ENCODE measurements at places on chromosomes 5 and 9.

GRCh38 chr5:139079991-139080610, 118.1 kb downstream of the SIL1 start:
- DNase-seq = no peak

DNA sequence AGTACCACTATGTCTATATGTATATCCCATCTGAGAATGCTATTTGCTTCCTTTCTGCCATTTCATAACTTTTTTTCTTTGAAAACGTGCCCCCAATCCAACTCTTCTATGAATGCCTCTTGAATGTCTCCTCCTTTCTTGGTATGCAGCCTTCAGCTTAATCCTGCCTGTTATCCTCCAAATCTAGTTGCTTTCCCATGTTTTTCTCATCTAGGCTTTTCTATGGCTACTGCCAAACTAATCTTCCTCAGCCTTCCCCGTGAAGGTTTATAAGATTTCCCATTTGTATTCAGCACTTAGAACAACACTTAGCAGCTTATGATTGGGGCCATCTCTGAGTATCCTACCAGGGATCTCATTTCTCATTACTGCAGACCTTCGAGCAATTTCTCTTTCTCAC, 2.5 kb downstream of the TGFBR1 start:
- DNase-seq = no peak

DNA sequence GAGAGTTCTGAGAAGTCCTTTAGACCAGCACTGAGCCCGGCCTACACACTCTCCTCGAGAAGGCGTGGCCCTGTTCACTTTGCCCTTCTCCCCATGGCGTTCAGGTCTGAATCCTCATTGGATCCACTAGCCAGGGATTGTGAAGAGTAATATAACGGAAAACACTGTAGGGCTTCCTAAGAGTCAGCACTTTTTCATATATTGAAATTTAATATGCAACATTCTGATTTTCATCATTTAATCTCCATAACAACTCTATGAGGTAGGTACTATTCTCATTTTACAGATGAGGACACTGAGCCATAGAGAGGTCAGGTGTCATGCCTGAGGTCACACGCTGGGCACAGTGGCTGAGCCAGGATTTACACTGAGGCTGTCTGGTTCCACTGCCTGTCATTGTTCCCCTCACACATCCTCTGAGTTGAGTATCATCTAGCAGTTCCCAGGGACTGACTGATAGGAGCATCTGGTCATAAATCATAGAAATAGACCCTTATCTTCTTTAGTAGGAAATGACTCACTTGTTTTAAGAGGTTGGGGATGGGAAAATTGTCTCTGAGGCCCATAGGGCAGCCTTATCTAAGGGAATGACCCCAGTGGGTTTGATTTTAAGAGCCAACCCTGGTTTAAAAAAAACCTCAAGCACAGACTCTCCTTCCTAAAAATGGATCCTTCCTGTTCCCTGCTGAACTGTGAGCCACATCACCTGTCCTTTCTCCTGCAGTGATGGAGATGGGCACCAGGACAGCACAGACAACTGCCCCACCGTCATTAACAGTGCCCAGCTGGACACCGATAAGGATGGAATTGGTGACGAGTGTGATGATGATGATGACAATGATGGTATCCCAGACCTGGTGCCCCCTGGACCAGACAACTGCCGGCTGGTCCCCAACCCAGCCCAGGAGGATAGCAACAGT, 41.2 kb downstream of the THBS4 start:
- DNase-seq = peak; percentile 40

DNA sequence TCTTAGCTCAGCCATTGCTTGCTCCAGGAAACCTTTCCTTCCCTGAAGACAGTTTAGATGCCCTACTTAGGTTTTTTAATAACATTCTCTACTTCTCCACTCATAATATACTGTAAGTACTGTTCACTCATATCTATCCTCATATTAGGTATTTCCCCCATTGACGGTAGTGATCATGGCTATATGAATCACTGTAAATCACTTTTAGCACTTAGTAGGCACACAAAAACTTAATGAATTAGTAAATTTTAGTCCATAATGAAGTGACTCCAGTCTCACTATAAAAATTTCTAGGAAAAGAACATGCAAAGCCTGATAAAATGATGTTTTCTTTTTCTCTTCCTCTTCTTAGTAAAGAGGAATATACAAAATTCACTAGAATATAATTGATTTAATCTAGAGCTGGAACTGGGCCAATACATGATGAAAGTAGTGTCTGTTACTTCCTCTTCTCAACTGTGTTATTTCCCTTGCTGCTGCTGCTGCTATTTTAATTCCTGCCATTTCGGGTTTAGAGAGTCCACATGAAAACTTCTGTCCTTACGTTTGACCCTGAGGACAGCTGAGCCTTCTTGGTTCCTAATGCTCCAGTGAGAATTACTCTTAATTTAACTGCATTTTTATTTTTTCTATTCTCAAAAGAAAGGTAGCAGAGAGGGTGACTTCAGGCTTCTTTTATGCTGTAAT, 73.5 kb downstream of the LNPEP start:
- DNase-seq = peak; percentile 8

GRCh38 chr9:92151691-92152393, 36.6 kb upstream of the SPTLC1 start:
- DNase-seq = peak; percentile 53

DNA sequence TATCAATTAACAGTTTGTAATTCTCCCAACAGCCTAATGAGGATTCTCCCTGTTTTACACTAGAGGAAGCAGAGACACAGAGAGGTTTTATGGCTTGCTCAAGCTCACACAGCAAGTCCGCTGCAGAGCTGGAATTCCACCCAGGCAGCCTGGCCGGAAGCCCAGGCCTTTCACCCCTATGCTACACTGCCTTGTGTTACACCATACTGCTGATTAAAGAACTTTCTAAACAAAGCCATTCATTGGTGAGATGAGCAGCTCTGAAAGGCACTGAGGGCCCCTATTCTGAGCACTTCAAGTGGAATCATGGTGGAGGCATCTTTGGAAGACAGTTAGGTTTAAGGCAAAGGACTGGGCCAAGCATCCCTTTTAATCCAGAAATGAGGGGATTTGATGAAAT, 14.7 kb upstream of the LARP1 start:
- DNase-seq = no peak

GRCh38 chr9:89022902-89023301, 31.6 kb downstream of the S1PR3 start:
- DNase-seq = no peak

GRCh38 chr9:114344692-114345091, 15.0 kb downstream of the ORM2 start:
- no peak for DNase-seq

GRCh38 chr9:133263557-133263956, 11.4 kb downstream of the ABO start:
- no peak for DNase-seq

DNA sequence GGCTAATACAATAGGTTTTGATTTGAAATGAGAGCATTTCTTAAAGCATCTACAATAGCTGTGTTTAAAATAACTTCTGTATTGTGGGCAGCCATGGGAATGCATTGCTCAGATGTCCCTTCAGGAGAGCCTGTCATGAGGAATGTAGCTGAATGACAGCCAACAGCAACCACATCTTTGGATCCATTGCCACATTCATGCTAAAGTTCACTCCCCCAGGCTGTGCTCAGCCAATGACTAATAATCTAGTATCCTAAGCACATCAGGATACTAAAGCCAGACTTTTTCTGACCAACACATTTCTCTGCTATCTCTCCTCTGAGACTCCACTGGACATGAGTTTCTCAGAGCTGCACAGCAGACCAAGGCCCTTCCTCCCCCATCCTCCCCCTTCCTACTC, 45.5 kb downstream of the HTR1A start:
- DNase-seq = no peak

GRCh38 chr9:87567001-87567400, 69.3 kb downstream of the DAPK1 start:
- no peak for DNase-seq

GRCh38 chr5:125261505-125262250, 515.2 kb upstream of the ZNF608 start:
- no peak for DNase-seq

DNA sequence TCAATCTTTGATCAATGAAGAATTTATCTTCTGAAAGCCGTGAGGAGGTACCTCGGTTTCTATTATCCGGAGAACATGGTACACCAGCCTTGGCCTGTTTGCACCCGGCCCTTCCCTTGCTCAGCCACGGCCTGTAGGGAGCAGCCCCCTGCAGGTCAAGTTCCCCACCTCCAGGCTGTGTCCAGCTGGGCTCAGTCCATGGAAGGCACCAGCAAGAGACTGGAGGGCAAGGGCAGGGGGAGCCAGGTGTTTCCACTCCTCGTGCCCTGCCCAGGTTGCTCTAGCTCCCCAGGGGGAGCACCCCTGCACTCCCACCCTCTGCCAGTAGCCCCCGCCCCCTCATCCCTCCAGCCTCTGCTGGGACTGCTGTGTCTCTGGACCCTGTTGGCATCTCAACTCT, 87.3 kb upstream of the ADAMTS2 start:
- no peak for DNase-seq

- peak; percentile 4 for DNase-seq
Observed at GRCh38 chr5:44178414-44178813, 210.8 kb downstream of the FGF10 start.

GRCh38 chr5:180007582-180007981, 64.0 kb downstream of the RNF130 start:
- no peak for DNase-seq

DNA sequence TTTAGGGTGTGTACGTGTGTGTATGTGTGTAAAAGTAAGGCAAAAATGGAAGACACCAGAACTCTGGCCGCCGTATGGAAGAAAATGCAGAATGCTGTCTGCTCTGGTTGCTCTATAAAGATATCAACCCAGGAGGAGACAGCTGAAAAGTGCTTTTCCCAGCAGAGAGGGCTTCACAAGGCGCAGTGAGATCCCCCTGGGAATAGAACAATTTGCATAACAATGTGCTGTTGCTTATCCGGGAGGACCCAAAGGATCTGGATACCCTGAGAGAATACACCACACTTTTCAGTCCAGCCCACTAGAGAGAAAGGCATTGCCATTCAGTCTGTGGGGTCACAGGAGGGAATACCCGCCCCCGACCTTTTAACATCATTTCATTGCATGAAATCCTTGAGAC, 230.6 kb downstream of the EBF1 start:
- DNase-seq = no peak

GRCh38 chr5:1634337-1634661, 110.5 kb upstream of the LPCAT1 start:
- no peak for DNase-seq

DNA sequence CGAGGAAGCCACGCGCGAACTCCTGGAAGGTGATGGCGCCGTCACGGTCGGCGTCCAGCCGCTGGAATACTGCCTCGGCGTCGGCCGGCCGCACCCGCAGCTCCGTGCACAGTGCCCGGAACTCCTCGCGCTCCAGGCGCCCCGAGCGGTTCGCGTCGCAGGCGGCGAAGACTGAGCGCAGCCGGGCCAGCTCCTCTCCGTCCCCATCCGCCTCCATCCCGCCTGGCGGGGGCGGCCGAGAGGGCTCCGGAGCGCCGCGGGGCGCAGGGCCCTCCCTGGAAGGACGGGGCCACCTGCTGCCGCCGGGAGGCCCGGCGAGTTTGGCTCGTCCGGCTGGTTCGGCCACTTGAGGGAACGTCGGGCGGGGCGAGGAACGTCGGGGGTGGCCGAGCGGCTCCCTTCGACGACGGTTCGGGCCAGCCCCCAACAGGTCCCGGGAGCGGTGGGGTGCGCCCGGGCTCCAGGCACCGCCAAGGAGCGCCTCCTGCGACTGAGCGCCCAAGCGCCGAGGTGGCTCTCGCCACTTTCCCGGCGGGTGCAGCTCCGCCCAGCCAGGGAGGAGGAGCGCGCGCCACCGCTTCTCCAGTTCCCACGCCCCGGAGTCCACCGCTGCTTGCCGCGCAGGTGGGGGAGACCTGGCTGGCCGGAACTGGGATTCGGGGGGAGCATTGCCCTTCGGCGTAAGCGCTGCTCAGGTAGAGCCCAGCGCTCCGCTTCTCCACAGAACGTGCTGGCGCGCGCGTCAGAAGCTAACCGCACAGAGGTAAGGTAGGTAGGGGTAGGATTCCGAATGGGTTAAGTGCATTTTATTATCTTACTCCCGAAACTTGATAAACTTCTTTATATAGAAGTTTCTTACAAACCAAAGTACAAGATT, at the start of gene RASEF:
TSS of gene RASEF (minus strand) at position 492 of the 877 bp plus-strand sequence. CDS start at position 217, 275 bp downstream.
- DNase-seq = peak; percentile 96

DNA sequence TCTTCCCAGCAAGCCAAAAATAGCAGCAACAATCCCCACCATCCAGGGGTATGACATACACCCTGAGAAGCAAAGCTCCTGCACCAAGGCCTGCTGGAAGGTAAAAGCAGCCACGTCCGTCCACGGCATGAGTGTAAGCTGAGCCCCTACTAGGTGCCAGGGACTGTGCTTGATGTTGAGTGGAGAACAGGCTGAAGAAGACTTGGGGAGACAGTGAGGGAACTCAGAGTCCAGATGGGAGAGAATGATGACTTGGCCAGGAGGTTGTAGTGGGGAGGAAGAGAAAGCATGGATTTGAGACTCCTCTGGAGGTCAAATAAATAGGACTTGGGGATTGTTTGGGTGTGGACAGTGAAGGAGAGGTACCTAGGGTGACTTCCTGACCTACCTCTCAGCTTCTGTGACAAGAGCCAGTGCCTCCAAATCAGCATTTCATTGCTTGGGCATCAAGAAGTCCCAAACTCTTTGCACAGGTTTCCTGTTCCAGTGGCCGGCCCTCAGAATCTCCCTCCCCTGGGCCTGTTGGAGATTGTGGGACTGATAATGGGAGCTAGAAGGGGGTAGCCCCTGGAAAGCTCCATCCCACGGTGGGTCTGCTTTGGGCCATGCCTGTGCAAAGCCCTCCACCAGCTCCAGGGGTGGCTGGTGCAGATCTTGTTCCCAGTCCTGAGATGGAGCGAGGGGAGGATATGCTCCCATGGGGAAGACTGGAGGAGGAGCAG, 58.3 kb upstream of the ADAMTS2 start:
- DNase-seq = no peak

GRCh38 chr9:132878695-132879456, at the start of gene SPACA9:
SPACA9 (plus strand) TSS chr9:132878898; CDS start chr9:132883948, 5,050 bp downstream.
- DNase-seq = peak; percentile 80

DNA sequence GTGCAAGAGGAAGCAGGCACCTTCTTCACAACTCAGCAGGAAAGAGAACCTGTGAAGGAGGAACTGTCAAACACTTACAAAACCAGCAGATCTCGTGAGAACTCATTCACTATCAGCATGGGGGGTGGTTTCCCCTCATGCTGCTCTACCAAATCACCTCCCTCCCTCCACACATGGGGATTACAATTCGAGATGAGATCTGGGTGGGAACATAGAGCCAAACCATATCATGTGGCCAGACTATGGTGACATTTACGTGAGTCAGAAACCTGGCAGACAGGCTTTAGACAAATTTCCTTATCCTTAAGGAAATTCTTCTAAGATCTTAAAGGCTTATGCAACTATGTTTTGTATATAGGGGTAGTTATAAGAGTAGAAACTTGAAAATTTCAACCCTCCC, 8.7 kb upstream of the AOPEP start:
- no peak for DNase-seq

DNA sequence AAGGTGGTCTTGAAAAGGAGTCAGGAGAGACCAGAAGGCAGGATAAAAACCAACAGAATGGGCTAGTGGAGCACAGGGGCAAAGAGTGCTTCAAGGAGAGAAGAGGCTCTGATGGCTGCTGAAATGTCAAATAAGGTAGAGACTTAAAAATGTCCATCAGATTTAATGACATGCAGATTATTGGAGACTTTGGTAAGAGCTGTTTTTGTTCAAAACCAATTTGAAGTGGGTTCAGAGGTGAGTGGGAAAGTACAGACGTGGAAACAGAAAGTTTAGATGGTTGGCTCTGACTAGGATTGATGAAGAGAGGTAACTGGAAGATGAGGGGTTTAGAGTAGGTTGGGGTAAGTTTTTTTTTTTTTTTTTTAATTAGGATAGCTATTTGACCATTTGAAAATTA, 14.1 kb downstream of the SLC25A46 start:
- DNase-seq = no peak
